Activated CD8-positive, alpha-beta memory T cell treated with anti-CD3 and anti-CD28 coated beads for 1 hour (primary cell): ENCODE measurements at places on chromosomes 3 and 15.
A peak's percentile ranks its signal among the peaks of the same experiment; 100 is the strongest.

GRCh38 chr3:135895734-135896121, 69.8 kb upstream of the PPP2R3A start:
- no peak for DNase-seq

GRCh38 chr3:129627350-129628168, 21.1 kb upstream of the PLXND1 start:
- peak; percentile 34 for DNase-seq

GRCh38 chr3:124552224-124552623, 178.0 kb upstream of the UMPS start:
- no peak for DNase-seq

GRCh38 chr3:16809993-16810392, 74.8 kb upstream of the PLCL2 start:
- no peak for DNase-seq

DNA sequence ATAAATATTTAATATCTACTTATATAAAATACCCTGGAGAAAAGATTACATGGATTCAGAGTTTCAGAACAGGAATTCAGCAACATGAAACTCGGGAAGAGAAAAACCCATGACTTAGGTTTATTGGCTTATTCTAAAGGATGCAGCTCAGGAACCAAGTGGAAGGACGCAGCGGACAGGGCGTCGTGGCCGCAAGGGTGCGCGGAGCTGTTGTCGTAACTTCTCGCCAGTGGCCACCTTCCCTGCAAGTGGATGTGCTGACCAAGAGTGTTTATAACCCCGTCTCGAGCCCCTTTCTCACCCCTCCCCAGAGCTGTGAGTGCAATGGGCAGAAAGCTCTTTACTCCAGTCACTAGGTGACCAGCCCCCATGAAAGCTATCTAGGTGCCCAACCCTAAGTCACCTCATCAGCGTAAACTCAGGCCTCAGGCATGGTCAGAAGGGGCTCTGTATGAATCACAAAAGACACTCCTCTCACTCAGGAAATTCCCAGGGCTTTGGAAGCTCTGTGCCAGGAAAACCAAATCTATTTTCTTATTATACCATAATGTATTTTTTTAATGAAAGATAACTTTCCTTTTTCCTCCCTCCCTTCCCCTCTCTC, 77.3 kb downstream of the CHRNA7 start:
- no peak for DNase-seq

- DNase-seq = no peak
These were observed 145.9 kb downstream of the TBL1XR1 start for GRCh38 chr3:177051411-177051810.

- DNase-seq = no peak
These were observed 223.4 kb downstream of the STT3B start for GRCh38 chr3:31755926-31756658.

DNA sequence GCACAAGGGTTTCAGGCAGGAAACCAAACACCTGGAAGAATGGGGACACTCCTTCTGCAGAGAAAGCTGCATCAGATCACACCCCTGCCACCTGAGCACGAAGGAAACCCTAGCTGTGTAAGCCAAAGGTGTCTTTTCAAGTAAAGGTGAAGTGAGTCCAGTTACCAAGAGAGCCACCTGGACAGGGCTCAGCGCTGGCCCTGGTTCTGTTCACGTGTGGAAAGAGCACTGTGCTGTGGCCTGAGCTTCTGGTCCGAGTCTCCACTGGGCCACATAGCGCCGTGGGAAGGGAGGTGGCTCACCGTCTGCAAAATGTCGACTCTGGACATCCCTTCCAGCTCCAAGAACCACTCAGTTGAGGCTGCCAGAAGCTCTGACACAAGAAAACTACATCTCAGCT, 151.1 kb downstream of the ADAMTS17 start:
- no peak for DNase-seq

DNA sequence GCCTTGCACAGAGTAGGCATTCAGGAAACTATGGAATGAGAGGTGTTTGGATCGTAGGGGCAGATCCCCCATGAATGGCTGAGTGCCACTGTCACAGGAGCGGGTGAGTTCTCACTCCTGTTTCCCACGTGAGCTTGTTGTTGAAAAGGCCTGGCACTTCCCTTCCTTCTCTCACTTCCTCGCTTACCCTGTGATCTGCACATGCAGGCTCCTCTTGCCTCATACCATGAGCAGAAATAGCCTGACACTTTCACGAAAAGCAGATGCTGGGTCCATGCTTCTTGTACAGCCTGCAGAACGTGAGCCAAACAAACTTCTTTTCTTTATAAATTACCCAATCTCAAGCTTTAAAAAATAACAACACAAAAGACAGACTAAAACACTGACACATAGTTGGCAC, 55.4 kb downstream of the AGBL1 start:
- DNase-seq = no peak

- no peak for DNase-seq
These were observed 25.7 kb downstream of the FSIP1 start for GRCh38 chr15:39756806-39757522.

DNA sequence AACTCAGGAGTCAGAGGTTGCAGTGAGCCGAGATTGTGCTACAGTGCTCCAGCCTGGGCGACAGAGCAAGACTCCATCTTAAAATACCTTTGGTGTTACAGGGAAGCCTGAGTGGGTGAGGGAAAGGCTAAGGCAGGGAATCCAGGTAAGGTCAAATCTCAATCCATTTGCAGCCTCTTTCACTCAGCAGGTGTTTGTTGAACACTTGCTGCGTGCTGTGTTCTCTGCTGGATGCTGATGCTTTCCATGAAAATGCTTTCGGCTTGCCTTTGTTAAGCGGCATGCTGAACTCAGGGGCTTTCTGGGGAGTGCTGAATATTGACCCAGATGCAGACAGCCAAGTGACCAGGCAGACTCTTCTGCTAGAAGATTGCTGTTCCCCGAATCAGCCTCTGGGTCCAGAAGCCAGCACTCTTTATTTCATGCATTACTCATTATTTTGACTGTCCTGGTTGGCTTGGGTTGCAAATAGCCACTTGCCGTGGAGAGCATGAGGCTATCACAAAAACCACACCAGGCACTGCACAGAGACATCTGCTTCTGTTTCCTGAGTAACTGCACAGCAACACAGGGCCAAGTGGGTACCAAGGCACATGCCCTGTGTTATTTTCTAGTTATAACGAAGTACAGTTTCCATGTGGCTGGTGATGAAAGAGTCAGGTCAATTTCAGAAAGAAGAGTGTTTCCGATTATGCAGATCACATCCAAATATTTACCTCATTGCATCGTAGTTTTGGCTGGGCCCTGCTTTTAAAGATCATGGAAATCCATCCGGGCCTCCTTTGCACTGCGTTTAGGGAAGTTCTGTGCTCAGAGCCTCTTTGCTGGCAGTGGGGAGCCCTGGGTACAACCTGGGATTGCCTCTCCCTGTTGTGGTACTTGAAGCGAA, 88.6 kb downstream of the THSD4 start:
- DNase-seq = no peak

DNA sequence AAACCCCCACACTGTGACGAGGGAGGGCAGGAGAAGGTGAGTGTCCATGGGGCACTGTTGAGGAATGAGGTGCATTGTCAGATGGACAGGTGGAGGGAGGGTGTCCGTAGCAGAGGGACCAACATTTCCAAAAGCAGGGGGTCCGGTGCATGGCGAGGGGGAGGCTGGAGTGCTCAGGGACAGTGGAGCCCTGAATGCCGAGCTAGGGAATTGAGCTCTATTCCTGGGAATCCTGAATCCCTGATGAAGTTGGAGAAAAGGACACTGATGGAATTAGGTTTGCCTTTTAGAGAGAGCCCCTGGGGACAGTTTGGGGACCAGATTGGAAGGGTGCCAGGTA, 7.9 kb upstream of the ANPEP start:
- DNase-seq = no peak

- DNase-seq = no peak
These were observed 23.4 kb downstream of the VPS39 start for GRCh38 chr15:42184736-42185135.

- no peak for DNase-seq
These were observed 317.8 kb downstream of the LPP start for GRCh38 chr3:188471723-188472122.

- no peak for DNase-seq
These were observed 105.0 kb upstream of the TTC14 start for GRCh38 chr3:180496995-180497394.

DNA sequence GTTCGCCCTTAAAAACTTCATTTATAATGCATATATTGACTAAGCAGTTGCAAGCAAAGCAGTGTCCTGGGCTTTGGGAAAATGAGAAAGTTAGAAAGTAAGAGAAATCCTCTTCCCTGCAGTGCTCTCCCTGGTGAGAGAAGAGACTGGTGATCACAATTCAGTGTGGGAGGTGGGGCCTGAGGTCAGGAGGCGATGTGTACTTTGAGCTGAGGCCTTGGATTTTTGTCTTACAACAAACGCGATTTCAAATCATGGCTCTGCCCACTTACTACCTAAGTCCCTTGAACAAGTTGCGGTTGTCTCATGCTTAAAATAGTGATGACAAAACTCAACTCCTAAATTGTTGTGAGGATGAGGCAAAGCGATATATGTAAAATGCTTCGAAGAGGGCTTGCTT, 316.3 kb upstream of the NECTIN3 start:
- DNase-seq = no peak

DNA sequence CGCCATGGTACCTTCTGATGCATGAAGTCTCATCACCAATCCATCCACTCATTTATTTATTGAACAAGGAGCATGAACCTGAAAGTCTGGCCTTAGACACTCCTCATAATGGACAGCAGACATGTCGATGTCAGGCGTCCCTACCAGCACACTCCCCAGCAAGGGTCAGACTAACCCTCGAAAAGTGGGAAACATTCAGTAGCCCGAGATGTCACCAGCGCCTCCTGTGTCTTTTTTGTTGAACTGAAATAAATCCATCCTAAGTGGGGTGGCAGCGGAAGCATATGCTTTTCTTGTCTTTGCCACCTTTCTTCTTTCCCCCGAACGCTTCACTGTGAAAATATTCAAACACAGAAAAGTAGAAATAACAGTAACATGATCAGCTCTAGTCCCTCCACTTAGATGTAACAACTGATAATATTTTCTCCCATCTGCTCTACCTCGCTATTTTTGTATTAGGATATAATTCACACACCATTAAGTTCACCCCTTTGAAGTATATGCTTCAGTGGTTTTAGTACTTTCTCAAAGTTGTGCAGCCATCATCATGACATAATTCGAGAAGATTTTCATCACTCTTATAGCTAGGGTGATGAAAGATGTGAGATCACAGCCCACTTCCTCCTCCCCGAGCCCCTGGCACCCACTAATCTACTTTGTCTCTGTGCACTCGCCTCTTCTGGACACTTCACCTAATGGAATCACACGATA, 121.6 kb downstream of the ADAMTS17 start:
- DNase-seq = no peak

- DNase-seq = no peak
These were observed 1.7 kb downstream of the PRTG start for GRCh38 chr15:55740981-55741832.

- DNase-seq = no peak
These were observed 9.4 kb upstream of the PCSK6 start for GRCh38 chr15:101498717-101499480.

- DNase-seq = no peak
These were observed 1.4 kb downstream of the PLEKHO2 start for GRCh38 chr15:64842986-64843561.
